ENCODE measurements at places on chromosomes 1 and 21. TPM values are rescaled to one million over a fixed set of nuclear protein-coding genes. Genes with fewer than 3 reads are reported as not detected.
A peak's percentile ranks its signal among the peaks of the same experiment; 100 is the strongest.

DNA sequence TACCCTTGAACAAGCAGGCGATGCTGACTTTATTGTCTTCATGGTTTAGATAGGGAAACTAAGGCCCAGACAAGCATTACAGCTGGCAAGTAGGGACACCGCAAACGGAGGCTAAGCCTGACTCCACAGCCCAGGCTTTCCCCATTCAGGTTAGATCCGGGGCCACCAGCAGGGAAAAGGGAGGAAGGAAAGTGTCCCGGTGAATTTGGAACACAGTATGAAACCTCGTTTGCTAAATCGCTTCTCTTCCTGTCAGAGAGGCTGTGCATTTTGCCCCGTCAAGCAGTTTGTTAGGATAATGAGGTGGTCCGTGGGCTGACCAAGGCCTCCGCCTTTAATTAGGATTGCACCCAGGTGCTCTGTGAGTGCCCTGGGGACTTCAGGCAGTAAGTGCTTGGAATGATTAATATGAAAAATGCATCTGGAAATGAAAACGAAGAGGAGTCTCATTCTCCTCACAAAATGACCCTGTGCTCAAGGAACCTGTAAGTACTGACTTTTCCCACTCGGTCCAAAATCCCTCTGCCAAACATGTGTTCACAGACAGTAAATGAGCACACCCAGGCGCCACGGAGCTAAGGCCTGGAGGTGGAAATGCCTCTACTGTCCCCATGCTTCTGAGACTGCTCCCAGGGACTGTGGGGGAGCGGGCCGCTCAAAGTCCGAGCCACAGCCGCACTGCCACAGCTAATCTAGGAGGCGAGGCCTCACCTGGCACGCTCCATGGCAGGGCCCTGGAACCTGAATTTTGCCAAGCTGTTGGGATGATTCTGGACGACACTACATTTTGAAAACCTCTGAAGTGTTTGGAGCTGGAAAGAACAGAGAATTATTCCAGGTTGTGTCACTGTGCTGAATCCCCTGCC lies 234.1 kb downstream of the SDCCAG8 start:
- no peak for DNase-seq

DNA sequence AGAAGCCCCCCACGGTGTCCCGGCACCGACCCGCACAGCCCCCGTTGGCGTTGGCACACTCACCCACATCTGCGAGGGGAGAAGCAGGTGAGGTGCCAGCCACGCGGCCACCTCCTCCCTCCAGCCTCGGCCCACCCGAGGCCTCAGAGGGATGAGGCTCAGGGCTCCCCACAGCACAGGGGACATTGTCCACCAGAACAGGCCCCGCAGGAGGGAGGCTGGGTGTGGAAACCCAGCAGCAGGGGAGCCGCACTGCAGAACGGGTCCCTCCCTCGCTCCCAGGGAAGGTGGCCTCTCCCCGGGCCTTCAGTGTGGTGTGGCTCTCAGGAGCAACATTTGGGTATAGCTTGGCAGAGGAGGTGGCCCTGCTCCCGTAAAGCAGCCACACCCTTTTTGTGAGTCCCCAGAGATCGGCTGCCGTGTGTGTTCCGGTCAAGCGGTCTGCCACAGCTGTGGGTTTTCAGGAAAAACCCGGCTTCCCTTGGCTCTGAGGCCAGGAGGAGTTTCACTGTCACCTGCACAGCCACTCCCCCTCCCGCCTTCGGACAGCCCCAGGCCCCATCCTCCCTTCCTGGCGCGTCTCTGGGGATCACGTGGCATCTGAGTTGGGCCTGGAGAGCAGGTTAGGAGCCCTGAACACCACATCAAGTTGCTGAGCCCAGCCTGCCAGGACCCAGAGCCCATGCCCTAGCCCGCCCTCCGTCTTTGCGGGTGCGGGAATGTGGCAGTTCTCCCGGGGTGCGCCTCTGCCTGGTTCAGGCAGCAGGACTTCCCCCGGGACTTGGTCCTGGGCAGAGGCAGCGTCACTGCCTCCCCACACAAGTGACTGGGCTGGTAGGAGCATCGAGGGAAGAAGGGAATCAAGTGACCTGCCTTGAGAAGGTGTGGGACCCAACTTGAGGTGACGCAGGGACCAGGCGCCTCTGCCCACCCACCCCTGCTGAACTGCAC lies 64.0 kb downstream of the MEGF6 start:
- DNase-seq, result no peak

GRCh38 chr1:147273409-147274336 lies 31.2 kb downstream of the CHD1L start:
- DNase-seq, result peak; percentile 59

GRCh38 chr1:198943484-198944187 lies 304.8 kb downstream of the PTPRC start:
- no peak for DNase-seq

DNA sequence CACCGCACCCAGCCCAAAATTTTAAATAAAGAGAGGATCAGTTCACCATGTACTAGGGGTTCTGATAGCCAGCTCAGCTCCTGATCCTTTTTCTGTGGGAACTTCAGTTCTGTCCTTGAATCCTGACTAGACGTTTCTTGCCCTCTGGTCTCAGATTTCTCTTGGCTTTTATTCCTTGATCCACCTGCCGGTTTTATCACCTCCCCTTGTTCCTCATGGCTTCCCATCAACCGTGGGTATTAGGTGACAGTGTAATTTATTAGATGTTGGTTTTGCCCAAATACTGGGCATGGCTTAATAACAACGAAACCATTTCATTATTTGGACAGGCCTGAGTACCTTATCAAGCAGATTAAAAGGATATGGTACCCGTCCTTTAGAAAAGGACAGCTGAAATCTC lies 22.5 kb downstream of the SLC45A1 start:
- no peak for DNase-seq

GRCh38 chr1:229230893-229231753 lies 39.8 kb upstream of the RAB4A start:
- no peak for DNase-seq

DNA sequence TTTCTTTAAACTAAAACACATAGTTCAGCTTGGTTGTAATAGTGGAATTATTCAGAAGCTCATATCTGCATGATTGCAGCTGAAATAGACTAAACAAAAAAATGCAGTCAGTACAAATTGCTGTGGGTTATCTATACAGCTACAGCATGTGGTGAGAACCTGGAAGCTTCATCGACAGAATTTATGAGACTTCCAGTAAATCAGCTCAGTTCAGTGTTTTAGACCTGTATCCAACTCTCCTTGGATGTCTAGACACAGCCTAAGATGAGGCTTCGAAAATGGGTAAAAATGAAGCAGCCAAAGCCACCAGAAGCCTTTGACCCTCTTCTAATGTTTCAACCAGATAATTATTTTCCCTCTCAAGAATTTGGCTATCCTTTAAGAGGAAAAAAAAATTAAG lies 127.1 kb upstream of the C1orf105 start:
- no peak for DNase-seq

GRCh38 chr21:35265170-35265877 lies 216.2 kb upstream of the RUNX1 start:
- no peak for DNase-seq

DNA sequence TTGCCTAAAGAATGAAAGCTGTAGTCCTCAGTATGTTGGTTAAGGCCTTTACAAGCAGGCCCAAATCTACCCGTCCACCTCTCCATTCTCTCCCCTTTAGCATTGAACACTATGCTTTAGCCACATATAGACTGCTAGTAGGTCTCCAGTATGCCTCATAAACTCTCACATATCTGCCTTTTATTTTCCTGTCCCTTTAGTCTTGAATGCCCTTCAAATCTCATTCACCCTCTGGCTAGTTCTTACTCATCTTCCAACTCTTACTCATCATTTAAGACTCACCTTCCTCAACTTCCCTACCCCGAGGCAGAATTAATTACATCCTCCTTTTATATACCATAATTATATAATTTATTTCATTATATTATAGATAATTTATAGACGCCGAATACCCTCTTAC lies 78.7 kb upstream of the TSPAN2 start:
- no peak for DNase-seq

- DNase-seq, result no peak
Measured at GRCh38 chr1:56534130-56534651, 45.2 kb downstream of the PLPP3 start.

DNA sequence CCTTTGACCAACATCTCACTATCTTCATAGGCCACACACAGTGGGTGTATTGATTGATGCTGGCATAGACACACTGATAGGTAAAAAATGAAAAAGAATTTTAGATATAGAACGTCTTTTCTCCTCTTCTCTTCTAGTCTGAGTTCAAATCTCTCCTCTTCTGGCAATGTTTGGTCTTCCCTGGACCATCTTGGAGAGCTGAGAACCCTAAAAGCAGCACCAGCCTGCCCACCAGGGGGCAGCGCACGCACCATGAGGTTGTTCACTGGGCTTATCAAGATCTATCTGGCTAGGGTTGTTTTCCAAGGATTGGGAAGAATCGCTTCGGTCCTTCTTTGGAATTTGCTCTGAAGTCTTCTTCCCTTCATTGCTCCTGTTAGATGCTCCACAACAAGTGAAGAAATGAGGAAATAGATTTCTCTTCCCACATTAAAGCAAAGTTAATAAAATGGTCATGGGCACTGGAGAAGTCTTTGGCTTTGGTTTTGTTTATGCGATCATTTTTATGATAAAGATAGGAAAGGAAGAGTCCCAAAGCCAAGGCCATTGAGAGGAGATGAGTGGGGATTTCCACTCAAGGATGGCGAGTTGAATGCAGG lies 104.0 kb upstream of the OLIG2 start:
- DNase-seq, result peak; percentile 58

DNA sequence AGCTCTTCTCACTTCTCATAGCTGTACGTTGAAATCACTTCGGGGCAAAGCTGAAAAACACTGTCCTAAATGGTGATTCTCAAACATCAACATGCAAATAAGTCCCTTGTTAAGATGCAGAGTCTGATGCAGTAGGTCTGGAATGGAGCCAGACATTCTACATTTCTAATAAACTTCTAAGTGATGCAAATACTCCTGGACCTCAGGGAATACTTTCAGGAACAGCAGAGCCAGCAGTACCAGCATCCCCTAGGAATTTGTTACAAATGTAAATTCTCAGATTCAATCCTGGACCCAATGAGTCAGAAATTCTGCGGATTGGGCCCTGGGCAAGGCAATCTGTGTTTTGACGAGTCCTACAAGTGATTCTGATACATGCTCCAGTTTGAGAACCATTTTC lies 152.3 kb downstream of the PCNX2 start:
- DNase-seq, result no peak

GRCh38 chr1:209823143-209824041 lies 4.4 kb upstream of the UTP25 start:
- DNase-seq, result peak; percentile 69

DNA sequence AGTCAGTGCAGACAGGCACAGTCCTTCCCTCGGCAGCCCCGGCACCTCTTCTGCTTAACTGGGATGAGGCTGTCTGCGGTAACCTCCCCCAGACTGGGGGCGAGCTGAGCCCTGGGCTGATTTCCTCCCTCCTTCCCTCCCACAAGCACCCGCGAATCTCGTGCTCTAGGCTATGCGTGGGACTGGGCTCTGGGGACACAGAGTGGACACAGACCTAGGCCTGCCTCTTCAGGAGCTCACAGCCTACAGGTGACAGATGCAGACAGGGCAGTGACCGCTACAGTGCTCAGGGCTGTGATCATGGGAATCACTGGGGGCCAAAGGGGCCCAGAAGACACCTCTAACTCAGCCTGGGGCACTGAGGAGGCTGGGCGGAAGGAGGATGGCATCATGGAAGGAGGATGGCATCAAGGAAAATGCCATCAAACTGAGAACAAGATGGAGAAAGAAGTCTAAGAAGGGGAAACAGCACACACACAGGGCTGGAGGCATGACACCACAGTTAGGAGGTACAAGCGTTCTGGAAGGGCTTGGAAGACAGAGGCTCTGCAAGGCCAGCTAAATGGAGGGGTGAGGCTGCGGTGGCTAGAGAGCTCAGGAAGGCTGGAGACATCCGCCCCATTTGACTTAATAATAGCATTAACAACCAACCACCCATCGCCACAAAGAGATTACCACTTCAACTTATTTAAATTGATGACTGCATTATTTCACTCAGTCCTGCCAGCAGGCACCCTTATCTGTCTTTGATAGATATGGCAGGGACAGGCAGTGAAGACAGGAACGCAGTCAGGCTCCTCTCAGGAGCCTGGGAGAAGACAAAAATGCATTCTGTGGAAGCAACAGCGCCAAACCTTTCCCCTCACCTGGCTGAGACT lies 4.2 kb downstream of the TTC39A start:
- DNase-seq, result no peak

GRCh38 chr1:151841141-151841540 lies 1.5 kb upstream of the C2CD4D start:
- DNase-seq, result no peak

DNA sequence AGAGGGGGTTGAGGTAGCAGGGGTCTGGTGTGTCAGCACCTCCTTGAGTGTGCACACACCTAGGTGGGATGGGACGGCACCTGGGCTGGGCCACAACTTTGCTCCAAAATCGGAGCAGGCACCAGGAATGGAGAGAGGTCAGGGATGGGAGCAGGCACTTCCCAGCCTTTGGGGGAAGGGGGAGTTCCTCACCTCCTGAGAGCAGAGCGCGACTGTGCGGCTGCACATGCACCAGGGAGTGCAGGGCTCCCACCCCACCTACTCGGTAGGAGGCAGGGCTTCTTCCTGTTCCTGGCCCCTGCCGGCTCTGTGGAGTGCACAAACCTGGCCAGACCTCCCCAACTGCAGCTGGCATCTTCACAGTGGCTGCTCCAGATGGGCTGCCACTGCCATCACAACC lies 399.3 kb downstream of the NCAM2 start:
- DNase-seq, result no peak

- no peak for DNase-seq
Measured at GRCh38 chr1:203208181-203208580, 21.3 kb downstream of the CHIT1 start.

The CNN3 gene
- total RNA-seq, result 21.1 TPM

The FCER1A gene
- not detected for total RNA-seq

The MMEL1 gene
- 0.22 TPM for total RNA-seq

The TENT5C gene
- 112 TPM for total RNA-seq

The ZSCAN20 gene
- 3.7 TPM for total RNA-seq

The CCDC24 gene
- 18.4 TPM for total RNA-seq

The ATAD3B gene
- 51.4 TPM for total RNA-seq

The CYP4A22 gene
- not detected for total RNA-seq

The OLFML2B gene
- 0.12 TPM for total RNA-seq

All from B cell (primary cell).